Stimulated activated CD4-positive, alpha-beta T cell treated with anti-CD3 and anti-CD28 coated beads, Interleukin-15, amount 100 ng/mL, for 24 hours (primary cell): ENCODE measurements at places on chromosomes 1 and 21.

GRCh38 chr21:42465803-42466127 lies 30.3 kb downstream of the RSPH1 start:
- no peak for DNase-seq

- no peak for DNase-seq
These were observed 10.4 kb upstream of the ZNF669 start for GRCh38 chr1:247114351-247115140.

DNA sequence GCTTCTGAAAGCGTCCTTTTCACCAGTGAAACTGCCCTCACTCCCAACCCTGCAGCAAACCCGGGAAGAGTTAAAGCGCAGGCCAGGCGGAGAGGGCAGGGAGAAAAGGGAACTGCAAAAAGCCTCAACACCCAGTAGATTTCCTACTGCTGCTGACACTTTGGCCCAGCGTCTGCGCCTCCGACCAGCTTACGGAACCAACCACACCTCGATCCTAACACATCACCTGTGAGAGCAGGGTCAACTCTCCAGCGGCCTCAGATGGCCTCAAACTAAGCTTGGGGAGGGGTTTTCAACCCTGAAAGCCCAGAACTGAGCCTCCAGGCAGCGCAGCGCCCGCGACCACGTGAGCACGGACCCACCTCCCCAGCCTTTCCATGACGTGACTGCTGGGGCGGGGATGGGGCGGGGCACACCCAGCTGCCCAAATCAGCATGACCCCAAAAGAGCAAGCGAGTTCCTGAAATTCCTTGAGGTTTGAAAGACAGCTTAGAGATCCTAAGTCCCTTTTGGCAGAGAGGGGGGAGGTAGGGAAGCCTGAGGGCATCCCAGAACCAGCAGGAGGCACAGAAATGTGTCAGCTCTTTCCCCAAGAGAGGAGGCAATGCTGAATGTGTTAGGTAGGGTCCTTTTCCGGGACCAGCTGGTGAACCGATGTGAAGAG lies 59.1 kb downstream of the ITPKB start:
- DNase-seq: peak; percentile 86

DNA sequence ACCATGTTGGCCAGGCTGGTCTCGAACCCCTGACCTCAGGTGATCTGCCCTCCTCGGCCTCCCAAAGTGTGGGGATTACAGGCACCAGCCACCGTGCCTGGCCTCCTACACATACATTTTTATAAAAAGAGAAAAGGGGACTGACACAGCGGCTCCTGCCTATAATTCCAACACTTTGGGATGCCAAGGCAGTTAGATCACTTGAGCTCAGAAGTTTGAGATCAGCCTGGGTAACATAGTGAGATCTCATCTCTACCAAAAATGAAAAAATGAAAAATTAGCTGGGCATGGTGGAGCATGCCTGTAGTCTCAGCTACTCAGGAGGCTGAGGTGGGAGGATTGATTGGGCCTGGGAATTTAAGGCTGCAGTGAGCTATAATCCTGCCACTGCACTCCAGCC lies 23.4 kb downstream of the ZNF281 start:
- no peak for DNase-seq

DNA sequence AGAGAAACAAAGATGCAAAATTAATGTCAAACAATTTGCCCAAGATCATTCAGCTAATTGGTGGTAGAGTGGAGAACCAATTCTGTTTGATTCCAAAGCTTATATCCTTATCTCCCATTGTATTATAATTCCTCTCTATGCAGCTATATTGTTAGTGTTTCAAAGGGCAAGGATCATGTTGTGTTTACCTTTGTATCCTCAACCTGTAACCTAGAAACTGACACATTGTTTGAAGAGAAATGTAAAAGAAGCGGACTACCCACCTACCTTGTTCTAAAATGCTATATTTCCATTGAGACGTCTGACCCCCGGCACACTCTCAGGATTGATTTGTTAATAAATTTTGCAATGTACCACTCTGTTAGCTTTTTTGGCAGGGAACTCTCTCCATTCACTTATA lies 9.3 kb downstream of the RAVER2 start:
- no peak for DNase-seq

- DNase-seq: no peak
These were observed 75.0 kb downstream of the DESI2 start for GRCh38 chr1:244727871-244728474.

GRCh38 chr21:45383111-45383614 lies 21.8 kb upstream of the COL18A1 start:
- DNase-seq: no peak

GRCh38 chr1:226655251-226656163 lies 83.6 kb downstream of the ITPKB start:
- DNase-seq: no peak

GRCh38 chr1:20126041-20126805 lies 6.9 kb upstream of the PLA2G2D start:
- no peak for DNase-seq
